SK-N-SH treated with all-trans-retinoic acid at 6 μM for 48 hours (cell line): ENCODE measurements at places on chromosomes 16 and 17.

GRCh38 chr16:27703121-27703520 lies 153.2 kb downstream of the KATNIP start:
- ATAC-seq, result no peak

DNA sequence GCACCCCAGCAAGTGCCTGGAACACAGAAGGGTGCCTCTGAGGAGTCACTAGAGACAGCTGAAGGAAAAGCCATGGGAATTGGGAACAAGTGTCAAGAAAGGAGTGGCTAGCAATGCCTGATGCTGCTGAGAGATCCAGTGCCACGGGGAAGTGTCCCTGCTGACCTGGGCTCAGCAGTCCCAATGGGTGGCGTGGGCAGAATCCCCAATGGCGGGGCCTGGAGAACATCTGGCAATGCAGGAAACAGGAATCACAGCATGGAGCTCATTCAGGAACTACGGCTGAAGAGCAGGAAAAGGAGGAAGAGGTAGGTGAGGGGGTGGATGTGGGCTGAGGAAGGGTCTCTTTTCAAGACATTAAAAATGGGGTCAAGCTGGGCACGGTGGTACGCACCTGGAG lies 30.1 kb downstream of the UBE2O start:
- ATAC-seq, result no peak

GRCh38 chr16:14151256-14152030 lies 80.3 kb downstream of the MRTFB start:
- ATAC-seq, result no peak

DNA sequence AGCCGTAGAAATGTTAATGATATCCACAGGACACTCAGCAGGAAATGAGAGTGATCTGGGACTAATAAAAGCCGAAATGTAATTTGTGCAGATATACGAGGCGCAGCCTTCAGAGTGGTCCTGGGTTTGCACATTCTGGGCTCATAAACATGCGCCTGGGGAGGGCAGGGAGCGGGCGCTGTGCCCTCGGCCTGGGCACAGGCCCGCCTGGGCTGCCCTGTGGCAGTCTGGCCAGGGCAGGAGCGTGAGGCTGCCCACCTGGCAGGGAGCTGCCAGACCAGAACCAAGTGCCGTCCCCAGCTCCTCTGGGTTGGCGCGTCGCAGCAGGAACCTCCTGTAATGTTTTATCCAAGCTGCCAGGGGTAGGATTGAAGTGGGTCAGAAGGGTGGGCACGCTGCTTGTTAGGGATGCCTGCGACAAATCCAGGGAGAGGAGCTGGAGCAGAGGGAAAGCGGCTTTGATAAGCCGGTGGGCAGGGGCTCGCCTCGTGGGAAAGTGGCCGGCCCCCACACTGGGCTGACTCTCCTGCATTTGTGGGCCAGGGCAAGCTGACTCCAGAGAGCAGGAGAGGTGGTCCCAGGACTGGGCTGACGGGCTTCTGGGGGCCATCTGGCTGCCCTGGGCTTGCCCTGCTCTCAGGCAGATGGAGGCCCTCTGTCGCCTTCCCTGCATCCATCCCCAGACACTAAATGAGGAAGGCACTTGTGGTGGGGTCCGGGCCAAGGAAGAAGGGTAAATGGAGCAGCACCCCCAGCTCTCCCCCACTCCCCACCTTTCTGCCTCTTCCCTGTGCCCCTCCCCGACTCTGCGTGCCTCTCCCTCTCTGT lies 45.9 kb downstream of the SREBF1 start:
- peak; percentile 38 for ATAC-seq

DNA sequence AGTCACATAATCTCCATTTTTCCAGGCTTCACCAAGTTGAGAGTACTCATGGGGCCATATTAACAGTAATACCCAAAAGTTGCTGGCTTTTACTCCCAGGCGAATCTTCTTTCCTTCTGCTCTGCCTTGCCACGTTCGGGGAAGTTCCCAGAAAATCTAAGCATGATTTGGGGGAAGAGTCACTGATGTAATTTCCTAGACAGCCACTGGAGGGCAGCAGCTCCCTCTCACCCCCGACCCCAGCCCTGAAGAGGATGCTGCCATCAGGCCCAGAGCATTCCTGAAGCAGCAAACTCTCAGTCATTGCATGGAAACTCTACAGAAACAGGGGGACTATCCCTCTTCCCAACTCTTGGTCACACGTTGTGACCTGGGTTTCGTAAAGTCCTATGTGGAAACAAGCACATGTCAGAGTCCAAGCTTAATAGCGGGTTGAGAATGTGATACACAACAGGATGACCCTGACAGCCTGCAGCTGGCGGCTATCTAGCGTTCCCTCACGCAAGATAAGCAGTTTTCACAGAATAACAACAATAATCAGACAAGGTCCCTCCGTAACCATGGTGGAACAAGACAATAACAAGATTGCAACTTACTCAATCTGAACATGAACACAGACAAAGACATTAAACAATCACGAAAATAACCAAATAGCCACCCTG lies 43.8 kb upstream of the DHX40 start:
- peak; percentile 97 for ATAC-seq

DNA sequence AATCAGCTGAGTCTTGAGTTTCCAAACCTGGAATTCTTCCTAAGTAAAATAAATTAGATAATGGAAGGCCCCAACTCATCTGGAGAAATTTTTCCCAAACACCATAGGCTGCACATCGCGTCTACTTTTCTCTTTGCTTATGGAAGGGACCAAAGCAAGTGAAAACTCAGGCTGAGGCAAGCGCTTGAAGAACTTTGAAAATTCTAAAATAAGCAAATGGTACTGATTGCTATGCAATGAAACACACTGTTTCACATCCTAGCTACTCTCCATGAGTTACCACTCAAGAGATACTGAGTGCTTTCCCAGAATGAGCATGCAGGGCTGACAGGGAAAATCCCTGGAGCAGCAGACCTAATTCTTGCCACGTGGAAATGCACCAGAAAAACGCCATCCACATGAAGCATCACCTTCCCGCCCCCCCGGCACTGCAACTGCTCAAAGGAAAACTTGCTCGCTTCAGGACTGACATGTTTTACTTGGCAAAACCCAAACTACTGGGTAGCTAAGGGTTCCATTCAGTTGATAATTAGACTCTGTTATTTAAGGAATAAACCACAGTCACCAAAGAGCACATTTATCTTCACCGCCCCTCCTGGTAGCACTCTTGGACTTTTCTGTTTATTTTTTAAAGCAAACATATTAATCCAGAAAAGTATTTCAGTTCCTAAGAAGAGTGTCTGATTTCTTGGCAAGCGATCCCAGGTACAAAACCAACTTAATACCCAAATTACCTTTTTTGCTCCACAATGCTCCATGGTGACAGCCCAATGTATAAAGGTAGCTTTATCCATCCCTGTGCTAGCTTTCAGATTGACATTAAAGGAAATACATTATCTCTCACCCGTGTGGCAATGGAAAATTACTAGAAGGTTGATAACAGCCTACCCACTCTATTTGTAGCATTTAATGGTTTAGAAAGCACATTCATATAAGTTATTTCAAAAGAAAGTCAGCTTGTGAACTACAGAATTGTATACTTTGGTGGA lies 62.5 kb downstream of the WDR59 start:
- no peak for ATAC-seq

GRCh38 chr17:17685775-17686291 lies 4.6 kb downstream of the RAI1 start:
- ATAC-seq, result peak; percentile 32

GRCh38 chr17:4625181-4625617 lies 16.3 kb downstream of the ALOX15 start:
- peak; percentile 75 for ATAC-seq

DNA sequence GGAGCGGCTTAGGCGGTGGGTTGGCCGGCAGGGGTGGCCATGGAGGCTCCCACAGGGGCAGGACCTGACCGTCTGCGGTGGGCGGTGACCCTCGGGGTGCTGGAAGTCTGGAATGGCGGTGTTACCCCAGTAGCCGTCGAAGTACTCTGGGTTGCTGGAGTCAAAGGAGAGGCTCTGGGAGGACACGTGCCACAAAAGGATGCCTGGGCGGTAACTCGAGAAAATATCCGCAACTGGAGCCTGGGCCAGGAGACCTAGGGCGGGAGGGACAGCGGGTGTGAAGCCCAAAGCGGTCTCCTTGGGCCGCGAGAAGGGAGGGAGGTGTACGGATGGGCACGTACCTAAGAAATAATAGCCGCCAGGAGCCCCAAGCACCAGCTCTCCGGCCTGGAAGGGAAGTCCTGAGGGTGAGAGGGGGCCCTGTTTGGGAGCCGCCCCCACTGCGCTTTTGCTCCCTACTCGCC lies 4.6 kb downstream of the ITGA2B start:
- no peak for ATAC-seq

GRCh38 chr17:59688496-59688895 lies 18.7 kb downstream of the PTRH2 start:
- no peak for ATAC-seq

GRCh38 chr17:72390675-72391508 lies 270.1 kb downstream of the SOX9 start:
- ATAC-seq, result peak; percentile 55

DNA sequence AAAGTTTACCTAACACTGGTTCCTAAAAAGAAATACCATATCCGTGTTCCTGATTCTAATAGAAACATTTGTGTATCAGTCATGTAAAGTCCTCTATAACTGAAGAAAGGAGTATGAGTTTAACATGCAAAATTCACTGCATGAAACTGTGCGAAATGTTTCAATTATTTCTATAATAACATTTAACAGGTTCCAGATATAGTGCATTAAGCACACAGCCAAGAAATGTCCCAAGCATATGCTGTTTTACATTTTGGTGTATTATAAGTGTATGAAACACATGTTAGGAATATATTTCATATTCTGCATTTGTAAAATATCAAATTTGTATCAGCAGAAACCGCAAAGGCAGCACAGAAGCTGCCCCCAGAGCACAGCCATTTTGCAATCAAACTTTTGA lies 764.9 kb downstream of the KCNJ2 start:
- ATAC-seq, result no peak

- no peak for ATAC-seq
Measured at GRCh38 chr16:68737730-68738629, 888 bp downstream of the CDH1 start.
